ENCODE measurements at places on chromosomes 3 and 15.

DNA sequence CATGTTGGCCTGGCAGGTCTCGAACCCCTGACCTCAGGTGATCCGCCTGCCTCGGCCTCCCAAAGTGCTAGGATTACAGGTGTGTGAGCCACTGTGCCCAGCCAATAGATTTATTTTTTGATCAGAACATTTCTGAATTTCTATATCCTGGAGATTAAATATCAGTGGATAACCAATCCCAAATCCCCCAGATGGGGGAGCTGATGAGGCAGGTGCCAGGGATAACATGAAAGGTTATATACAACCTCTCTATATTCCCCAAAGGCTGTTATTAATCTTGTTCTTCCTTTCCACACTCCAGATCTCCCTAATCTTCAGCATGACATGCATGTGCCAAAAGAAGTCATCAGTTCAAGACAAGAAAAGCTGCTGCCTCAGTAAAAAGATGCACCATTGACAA lies 112.3 kb downstream of the WDR76 start:
- no peak for DNase-seq

DNA sequence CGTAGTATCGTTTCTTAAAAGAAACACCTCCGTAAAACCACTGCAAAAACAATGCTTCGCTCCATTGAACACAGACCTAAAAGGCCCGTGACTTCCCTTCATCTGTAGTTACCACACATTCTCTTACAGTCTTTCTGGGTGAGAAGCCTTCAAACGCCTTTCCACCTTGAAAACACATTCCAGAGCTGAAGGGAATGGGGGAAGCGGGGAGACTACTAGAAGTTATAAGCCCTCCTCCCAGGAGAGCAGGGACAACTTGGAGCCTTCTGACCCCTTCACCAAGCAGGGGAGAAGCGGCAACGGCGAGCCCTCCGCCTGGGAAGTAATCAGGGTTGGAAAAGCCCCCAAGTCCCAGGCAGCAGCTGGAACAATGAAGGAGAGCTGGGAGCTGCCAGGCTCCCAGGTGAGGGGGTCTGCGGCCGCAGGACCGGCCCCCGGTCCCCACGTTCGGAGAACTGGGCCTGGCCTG lies 461 bp downstream of the SECISBP2L start:
- DNase-seq, result no peak

DNA sequence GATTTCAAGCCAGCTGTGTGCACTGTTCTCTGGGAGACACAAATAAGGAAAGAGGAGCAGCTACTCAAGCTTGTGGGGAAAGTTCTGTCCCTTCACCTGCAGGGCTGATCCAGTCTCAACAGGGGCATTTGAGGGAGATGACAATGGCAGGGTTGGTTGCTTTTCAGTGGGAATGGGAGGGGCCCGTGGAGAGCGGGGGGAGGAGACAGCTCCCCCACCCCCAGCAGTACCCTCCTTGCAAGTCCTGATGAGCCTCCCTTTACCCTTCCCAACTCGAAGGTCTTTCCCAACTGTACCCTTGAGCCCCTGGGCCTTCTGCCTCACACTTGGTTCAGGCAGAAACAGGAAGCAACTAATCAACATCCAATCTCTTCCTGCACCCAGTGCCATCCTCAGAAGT lies 71.8 kb upstream of the SNRPA1 start:
- DNase-seq, result no peak

- DNase-seq, result no peak
Measured at GRCh38 chr3:193963808-193964516, 172.0 kb upstream of the HES1 start.

- DNase-seq, result no peak
Measured at GRCh38 chr3:164465172-164465571, 613.1 kb downstream of the SI start.

GRCh38 chr3:129985113-129985512 lies 10.6 kb downstream of the TRH start:
- DNase-seq, result no peak
